SJSA1 (cell line): ENCODE measurements at places on chromosomes 6 and 20. TPM values are rescaled to one million over a fixed set of nuclear protein-coding genes. Genes with fewer than 3 reads are reported as not detected.

DNA sequence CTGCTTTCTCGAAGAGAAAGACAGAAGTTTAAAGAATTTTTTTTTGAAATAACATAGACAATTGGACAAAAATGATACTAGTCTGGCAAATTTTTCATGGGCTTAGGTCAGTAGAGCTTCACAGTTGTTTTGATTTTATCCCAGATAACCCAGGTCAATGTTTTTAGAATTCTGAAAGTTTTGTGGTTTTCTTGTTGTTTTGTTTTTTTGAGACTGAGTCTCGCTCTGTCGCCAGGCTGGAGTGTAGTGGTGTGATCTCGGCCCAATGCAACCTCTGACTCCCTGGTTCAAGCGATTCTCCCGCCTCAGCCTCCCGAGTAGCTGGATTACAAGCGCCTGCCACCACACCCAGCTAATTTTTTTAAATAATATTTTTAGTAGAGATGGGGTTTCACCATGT, 22.8 kb downstream of the KIF13A start:
- H3K4me3 ChIP-seq, result no peak overlapping the region
- peaks cover 85% of the 10 kb centered on the region for H3K4me1 ChIP-seq
- H3K36me3 ChIP-seq, result peaks cover 11% of the 10 kb centered on the region; the same call in 1 of the 2 replicates
- H3K27me3 ChIP-seq, result no peaks in the 10 kb centered on the region
- peak overlapping the region; percentile 57 for H3K27ac ChIP-seq

Gene KCNK16
- not detected in 2 replicates for total RNA-seq

- peaks cover 64% of the 10 kb centered on the region for H3K36me3 ChIP-seq
- no peaks in the 10 kb centered on the region for H3K27me3 ChIP-seq
- no peak overlapping the region for H3K4me3 ChIP-seq
- DNase-seq, result no peak
- H3K4me1 ChIP-seq, result no peaks in the 10 kb centered on the region
These were observed 63.5 kb upstream of the FAM8A1 start for GRCh38 chr6:17536586-17536985.

GRCh38 chr6:110544472-110544871, 68.1 kb upstream of the SLC22A16 start:
- H3K4me3 ChIP-seq, result no peak overlapping the region
- H3K27ac ChIP-seq, result no peak overlapping the region
- no peak for DNase-seq
- H3K27me3 ChIP-seq, result no peaks in the 10 kb centered on the region
- H3K4me1 ChIP-seq, result peaks cover 41% of the 10 kb centered on the region

Gene TPBG
- total RNA-seq, result 37.7 and 43.8 TPM in 2 replicates

DNA sequence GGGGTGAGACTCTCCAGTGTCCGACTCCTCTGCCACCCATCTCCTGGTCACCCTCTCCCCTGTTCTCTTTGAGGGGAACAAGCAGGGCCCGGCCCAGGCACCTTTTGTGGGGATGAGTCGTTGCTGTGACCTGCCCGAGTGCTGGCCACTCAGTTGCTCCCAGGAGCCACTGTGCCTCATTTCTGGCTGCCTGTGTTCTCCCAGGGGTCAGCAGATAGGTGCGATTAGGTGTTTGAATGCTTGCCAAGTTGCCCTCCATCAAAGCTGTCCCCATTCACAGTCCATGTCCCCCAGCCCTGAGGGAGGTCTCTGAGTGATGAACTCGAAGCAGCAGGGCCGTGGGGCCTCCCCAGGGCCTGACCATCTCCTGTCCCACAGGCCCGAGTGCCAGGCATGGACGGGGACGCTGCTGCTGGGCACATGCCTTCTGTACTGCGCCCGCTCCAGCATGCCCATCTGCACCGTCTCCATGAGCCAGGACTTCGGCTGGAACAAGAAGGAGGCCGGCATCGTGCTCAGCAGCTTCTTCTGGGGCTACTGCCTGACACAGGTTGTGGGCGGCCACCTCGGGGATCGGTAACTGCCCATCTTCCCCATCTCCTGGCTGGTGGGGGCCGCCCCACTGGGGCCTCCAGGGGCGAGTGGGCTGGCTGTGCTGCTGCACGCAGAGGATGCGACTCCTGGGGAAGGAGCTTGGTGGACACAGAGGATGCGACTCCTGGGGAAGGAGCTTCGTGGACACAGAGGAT, 4.1 kb downstream of the SLC17A9 start:
- peaks cover 17% of the 10 kb centered on the region for H3K4me1 ChIP-seq
- H3K36me3 ChIP-seq, result no peaks in the 10 kb centered on the region
- DNase-seq, result no peak
- H3K27me3 ChIP-seq, result no peaks in the 10 kb centered on the region
- H3K4me3 ChIP-seq, result no peak overlapping the region
- H3K27ac ChIP-seq, result no peak overlapping the region

GRCh38 chr6:2433266-2433665, 187.9 kb upstream of the GMDS start:
- H3K36me3 ChIP-seq, result no peaks in the 10 kb centered on the region
- peaks cover 38% of the 10 kb centered on the region for H3K4me1 ChIP-seq
- H3K4me3 ChIP-seq, result no peak overlapping the region
- peak overlapping the region; percentile 78 for H3K27ac ChIP-seq
- H3K27me3 ChIP-seq, result no peaks in the 10 kb centered on the region
- DNase-seq, result no peak

- no peak overlapping the region for H3K4me3 ChIP-seq
- H3K27me3 ChIP-seq, result no peaks in the 10 kb centered on the region
These were observed 320.7 kb downstream of the CDC5L start for GRCh38 chr6:44708208-44708607.

- H3K4me3 ChIP-seq, result no peak overlapping the region
- H3K27ac ChIP-seq, result no peak overlapping the region
- no peaks in the 10 kb centered on the region for H3K27me3 ChIP-seq
- H3K36me3 ChIP-seq, result no peaks in the 10 kb centered on the region
These were observed 183.0 kb upstream of the QKI start for GRCh38 chr6:163231356-163232014.
